ENCODE measurements at places on chromosomes 5 and 9. TPM values are rescaled to one million over a fixed set of nuclear protein-coding genes. Genes with fewer than 3 reads are reported as not detected.

Gene SLC25A2
- total RNA-seq: 1.1 TPM

Gene ARL14EPL
- not detected for total RNA-seq

Gene DDX4
- not detected for total RNA-seq

Gene OR13D1
- not detected for total RNA-seq

All from progenitor cell of endocrine pancreas (in vitro differentiated cells).